ENCODE measurements at places on chromosomes 13 and 19. TPM values are rescaled to one million over a fixed set of nuclear protein-coding genes. Genes with fewer than 3 reads are reported as not detected.

The CD209 gene
- total RNA-seq, result not detected

The ATP13A1 gene
- 27.3 TPM for total RNA-seq

The ATP4A gene
- not detected for total RNA-seq

The ZNF136 gene
- total RNA-seq, result 1.4 TPM

The P2RY11 gene
- 8.3 TPM for total RNA-seq

The PLIN4 gene
- total RNA-seq, result 0.10 TPM

The KIRREL2 gene
- total RNA-seq, result 0.50 TPM

The NTF4 gene
- total RNA-seq, result 0.45 TPM

The RBM26 gene
- 17.6 TPM for total RNA-seq

The GNG14 gene
- total RNA-seq, result not detected

The ZNF723 gene
- not detected for total RNA-seq

The OVOL3 gene
- total RNA-seq, result 0.45 TPM

The RASGRP4 gene
- total RNA-seq, result 0.06 TPM

The LRG1 gene
- 0.06 TPM for total RNA-seq

The CGB8 gene
- total RNA-seq, result 2.5 TPM

The BLOC1S3 gene
- total RNA-seq, result 29.7 TPM

The CLIP3 gene
- 0.74 TPM for total RNA-seq

The IFNL1 gene
- 0.10 TPM for total RNA-seq

The DLL3 gene
- total RNA-seq, result 10.4 TPM

The C19orf38 gene
- total RNA-seq, result 0.10 TPM

The B3GNT8 gene
- total RNA-seq, result 0.12 TPM

The NKG7 gene
- total RNA-seq, result not detected

The TMC4 gene
- 1.1 TPM for total RNA-seq

The KL gene
- 0.05 TPM for total RNA-seq

The CABP5 gene
- total RNA-seq, result not detected

The ZNF491 gene
- not detected for total RNA-seq

The LGALS7B gene
- total RNA-seq, result 0.44 TPM

The SSC5D gene
- 0.58 TPM for total RNA-seq

The TMPRSS9 gene
- total RNA-seq, result not detected

The SULT2B1 gene
- 12.0 TPM for total RNA-seq

The ONECUT3 gene
- total RNA-seq, result not detected

The FBXO17 gene
- 73.3 TPM for total RNA-seq

The KCTD15 gene
- 51.3 TPM for total RNA-seq

The MEIOSIN gene
- total RNA-seq, result 0.05 TPM
